ENCODE measurements at places on chromosomes 5 and 9.
A peak's percentile ranks its signal among the peaks of the same experiment; 100 is the strongest.

GRCh38 chr5:159331093-159331973 lies 1.0 kb upstream of the IL12B start:
- DNase-seq: peak; percentile 31

GRCh38 chr9:36956908-36957307 lies 77.2 kb downstream of the PAX5 start:
- DNase-seq: no peak

DNA sequence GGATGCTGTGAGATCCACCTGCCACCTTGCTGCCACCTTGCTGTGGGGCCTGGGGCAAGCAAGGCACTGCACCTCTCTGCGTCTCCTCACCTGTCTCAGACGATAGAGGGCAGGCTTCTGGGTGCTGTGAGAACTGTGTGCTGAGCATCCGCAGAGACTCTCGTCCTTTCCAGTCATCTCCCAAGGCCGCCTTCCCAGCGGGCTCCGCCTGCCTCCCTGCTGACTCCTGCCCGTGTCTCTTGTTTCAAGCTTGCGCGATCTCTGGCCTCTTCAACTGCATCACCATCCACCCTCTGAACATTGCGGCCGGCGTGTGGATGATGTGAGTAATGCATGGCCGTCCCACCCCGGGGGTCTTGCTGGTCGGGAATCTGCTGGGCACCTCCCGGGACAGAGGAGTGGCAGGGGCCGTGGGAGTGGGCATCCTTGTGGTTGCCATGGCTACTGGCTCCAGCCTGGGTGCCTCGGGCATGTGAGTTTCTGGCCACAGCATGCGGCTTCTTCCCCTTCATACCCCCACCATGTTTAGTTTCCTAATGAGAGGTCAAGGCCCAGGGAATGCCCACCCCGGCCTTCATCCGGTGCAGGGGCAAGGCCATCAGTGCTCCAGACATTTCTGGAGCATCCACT lies 3.6 kb downstream of the CACFD1 start:
- DNase-seq: no peak

DNA sequence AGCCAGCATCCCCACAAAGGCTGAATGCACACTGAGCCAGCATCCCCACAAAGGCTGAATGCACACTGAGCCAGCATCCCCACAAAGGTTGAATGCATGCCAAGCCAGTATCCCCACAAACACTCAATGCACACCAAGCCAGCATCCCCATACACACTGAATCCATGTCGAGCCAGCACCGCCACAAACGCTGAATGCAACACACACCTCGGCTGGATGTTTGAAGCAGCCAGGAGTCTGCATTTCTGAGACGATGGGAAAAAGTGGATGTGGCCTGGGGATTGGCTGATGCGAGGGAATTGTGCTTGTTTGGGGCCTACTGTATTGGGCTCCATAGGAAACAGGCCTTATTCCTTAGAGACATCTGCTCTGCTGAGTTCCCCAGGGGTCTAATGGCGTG lies 30.9 kb upstream of the CEP72 start:
- DNase-seq: no peak

GRCh38 chr9:27600256-27600655 lies 27.0 kb upstream of the C9orf72 start:
- DNase-seq: no peak

DNA sequence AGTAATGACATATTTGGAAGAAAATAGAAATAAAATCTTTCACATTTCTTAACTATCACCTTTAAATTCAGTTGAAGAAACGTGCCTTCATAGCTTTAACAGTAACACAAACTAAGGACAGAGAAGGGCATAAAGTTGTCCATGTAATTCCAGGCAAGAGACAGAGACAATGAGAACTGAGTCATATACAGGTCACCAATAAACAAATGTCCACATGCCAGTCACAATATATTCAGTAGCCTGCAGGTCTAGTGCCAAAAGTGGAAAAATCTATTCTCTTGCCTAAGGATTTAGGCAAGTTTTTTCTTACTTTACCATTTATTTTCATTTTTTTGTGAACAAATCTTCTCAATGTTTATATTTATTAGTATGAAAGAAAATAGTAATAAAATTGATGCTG lies 1711.5 kb upstream of the NUDT12 start:
- DNase-seq: no peak

DNA sequence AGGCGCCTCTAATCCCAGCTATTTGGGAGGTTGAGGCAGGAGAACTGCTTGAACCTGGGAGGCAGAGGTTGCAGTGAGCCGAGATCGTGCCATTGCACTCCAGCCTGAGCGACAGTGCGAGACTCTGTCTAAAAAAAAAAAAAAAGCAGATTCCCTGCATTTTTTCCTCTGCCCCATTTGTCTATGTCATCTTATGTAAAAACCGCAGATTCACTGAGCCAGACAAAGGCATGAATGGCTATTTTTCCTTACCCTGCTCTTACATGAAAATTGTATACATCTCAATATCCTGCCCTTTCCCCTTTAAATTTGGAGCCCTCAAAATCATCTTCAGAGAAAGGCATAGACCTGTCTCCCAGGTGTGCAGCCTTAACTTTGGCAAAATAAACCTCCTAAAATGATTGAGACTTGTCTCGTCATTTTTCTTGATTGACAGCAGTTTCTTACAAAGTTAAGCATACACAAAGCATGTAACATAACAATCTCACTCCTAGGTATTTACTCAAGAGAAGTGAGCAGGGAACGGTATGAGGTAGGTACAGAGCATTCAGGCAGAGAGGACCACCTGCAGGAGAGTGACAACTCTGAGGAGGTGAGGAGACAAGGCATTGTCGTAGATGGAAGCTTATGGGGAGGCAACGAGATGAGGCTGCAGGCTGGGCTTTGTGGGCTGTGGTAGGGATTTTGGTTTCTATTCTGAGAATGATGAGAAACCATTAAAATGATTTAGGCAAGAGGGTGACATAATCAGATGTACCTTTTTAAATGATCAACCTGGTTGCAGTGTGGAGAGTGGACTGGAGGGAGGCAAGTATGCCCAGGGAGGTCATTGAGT lies 65.7 kb upstream of the IL6ST start:
- DNase-seq: no peak

DNA sequence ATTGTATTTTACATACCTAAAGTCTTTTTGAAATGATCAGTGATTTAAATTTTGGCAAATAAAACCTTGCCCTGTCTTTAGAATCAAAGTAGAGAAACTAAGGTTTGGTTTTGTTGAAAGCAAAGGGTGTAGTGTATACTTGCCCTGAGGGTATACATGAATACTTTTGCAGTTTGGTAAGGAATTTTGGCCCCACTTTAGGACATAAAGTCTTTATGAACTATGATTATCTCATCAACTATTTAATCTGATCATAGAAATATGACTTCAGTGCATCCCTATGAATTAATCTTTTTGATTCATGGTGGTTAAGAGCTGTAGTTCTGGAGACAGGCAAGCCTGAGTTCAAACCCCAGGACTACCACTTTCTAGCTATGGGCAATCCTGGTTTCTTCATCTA lies 17.7 kb downstream of the RAD1 start:
- no peak for DNase-seq

- DNase-seq: no peak
Observed at GRCh38 chr9:36153746-36154145, 15.4 kb upstream of the CCIN start.

GRCh38 chr5:59543821-59544442 lies 349.6 kb downstream of the PDE4D start:
- DNase-seq: no peak

DNA sequence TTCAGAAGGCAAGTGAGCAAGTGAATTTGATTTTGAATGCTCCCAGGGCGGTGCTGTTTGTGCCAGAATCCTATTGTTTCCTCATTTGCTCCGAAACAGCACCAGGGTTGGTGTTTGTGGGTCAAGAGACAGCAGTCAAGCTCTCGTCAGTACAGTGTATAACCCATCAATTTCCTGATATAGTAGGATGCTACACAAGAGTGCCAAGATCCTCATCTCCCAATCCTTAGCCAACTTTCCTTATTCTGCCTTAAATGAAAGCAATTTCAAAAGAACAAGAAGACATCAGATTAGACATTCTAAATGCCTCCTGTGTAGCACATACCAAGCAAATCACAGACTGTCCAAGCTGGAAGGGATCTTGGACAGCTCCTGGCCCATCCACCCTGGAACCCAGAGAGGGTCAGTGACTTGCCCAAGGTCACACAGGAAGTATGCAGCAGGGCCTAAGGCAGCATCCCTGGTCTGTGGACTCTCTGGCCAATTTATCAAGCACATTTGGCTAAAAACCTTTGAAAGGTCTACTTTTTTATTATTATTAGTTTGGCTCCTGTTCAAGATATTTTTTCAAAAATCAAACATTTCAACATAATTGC lies 4.5 kb downstream of the WHRN start:
- DNase-seq: no peak

GRCh38 chr5:31934156-31934555 lies 240.0 kb downstream of the GOLPH3 start:
- no peak for DNase-seq

- no peak for DNase-seq
Observed at GRCh38 chr5:17184588-17184987, 32.8 kb upstream of the BASP1 start.

DNA sequence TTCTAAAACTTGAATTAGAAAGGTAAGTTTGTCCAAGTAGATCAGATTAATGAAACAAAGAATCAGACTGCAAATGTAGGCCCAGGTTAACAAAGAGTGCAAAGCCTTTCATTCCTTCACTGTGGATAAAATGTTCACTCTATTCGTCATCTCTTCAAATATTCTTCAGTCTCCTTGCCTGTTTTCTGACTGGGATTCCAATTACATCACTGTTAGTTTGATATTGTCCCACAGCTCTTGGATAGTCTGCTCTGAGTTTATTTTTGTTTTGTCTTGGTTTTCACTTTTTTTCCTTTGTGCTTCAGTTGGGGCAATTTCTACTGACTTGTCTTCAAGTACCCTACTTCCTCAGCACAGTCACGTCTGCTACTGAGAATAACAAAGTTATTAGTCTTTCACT lies 38.5 kb upstream of the GZMA start:
- no peak for DNase-seq

- no peak for DNase-seq
Observed at GRCh38 chr5:129977810-129978209, 73.5 kb downstream of the CHSY3 start.

- DNase-seq: no peak
Observed at GRCh38 chr5:161847447-161847846, 473 bp upstream of the GABRA1 start.

DNA sequence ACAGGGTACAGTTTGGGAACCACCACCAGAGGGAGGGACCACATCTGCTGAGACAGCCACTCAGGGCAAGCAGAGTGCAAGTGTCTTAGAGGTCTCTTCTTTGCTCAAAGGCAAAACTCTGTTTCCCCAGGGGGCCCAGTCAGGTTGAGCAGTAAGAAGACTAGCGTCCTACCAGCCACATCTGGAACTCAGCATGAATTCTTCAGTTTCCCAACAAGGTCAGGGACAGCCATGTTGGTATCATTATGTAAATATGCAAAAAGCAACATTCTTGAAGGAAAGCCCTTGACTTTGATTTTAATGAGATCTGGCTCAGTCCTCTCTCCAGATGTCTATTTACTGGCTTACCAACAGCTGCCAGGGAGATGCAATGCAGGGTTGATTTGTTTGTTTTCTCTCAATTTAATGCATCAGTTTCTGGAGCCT lies 46.7 kb downstream of the TGFBI start:
- no peak for DNase-seq

DNA sequence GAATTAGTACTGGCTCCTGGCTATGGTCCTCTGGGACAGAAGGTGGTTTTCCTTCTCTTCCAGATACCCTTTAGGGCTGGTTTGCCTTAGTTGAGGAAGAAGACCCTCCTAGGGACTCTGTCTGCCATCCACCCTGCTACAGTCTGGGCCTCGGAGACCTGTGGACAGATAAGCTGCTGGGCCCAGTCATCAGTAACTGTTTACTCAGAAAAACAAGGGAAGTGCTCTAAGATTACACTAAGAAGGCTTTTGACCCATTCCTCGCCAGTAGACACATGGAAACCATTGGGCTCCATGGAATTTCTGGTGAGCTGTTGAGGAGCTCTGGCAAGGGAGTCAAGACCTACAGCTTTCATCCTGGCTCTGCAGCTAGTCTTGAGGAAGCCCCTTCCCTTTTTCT lies 31.2 kb downstream of the LARP1 start:
- DNase-seq: no peak

DNA sequence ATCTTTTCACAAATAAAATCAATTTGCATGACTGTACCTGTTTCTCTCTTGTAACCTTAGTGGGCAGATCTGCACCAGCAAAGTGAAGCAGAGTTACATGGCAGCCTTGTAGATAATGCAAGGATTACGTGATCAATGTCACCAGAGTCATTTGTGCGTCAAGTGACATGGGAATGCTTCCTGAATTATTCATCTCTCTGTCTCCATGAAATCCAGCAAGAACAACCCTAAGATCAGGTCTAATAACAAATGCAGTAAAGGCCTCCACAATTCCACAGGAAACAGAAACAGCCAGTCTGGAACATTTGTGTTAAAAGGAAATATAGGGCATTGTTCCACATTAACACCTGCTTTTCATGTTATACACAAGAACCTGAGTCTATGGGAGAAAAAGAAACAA lies 7.8 kb downstream of the GZMA start:
- DNase-seq: no peak

- no peak for DNase-seq
Observed at GRCh38 chr9:95511952-95512708, 4.6 kb downstream of the PTCH1 start.

DNA sequence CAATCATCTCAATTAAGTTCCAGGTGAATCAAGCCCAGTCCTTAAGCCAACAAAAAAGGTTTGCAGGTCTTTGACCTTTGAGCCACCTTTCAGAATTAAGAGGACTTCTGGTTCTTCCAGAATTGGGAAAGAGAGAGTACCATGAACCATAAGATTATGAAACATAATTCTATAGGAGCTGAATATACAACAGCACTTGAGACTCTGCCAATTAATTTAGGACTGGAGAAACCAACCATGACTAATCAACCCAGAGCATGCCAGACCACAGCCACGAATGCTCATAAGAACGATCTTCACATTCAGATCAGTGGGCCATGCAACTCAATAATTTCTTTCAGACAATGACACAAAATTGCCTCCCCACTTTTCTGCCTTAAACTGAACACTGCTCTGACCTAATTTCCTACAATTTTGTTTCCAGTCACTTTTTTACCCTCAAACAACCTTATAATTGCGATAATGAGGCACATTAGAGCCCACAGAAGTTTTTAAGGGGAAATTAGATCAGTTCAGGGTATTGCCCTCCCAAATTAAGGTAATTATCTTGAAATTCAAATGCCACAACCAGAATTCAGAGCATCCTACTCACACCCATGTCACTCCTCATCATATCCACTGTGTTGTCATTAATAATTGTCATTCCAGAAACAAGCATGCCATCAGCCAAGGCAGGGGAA lies 213.4 kb downstream of the ATPSCKMT start:
- no peak for DNase-seq

DNA sequence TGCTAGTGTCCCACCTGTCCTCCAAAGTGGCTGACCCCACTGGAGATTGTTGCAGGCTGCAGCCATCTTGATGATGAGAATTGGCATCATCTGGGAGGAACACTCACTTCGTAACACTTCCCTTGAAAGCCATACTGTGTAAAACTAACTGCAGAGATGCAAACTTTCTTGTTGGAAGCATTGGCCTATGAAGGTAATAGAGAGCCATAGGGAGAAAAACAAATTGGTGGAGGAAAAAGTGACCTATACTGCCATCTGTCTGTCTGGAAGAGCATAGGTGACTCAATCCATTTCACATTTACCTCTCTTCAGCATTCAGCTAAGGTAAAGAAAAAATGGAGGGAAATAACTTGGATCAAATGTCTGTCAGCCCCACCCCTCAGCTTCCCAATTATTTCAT lies 473.4 kb downstream of the NTRK2 start:
- DNase-seq: no peak

GRCh38 chr9:93061260-93061751 lies 2.8 kb downstream of the SUSD3 start:
- no peak for DNase-seq

Measured in NCI-H1694 (cell line).